ENCODE measurements at places on chromosomes 3 and 15.
A peak's percentile ranks its signal among the peaks of the same experiment; 100 is the strongest.

DNA sequence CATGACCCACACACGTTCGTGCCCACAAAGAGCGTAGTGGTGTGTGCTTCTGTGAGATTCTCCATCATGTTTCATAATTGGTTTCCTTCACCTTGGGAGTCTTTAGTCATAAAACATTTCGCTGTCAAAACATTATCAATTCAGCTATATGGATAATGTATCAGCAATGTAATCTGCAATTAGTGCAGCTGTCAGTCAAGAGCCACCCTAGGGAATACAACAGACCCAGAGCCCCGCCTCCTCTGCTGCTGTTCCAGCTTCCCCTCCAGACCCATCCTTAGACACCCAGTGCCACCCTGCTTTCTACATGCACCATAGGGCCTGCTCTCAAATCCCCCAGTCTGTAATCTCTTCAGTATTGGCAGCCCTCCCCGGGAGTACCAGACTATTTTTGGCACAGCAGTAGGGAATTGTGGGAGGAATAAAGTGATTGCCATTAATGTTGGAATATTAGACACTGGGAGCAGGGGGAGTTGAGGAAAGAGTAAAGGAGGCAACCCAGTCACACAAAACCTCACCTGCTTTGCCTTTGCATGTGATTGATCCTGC lies 31.5 kb upstream of the C3orf80 start:
- DNase-seq = no peak

DNA sequence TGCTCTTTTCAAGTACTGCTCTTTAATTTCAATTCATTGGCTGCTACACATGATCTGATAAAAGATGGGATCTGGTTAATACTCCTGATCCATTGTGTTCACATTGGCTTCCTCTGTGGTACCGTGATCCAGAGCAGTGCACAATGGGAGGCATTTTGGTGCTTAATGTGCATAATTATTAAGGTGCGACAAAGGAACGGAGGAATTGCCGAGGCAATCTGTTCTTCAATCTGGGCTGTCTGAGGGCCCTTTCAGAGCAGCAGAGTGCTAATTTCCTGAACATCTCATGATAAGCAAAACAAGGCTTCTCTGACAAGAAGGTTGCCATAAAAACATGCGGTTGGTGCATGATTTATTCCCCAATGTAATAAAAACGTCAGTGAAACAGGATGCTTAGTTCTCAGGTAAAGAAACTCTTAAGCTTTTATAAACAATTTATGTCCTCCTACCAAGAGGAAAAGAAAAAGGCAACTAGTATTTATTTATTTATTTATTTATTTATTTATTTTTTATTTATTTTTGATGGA lies 64.0 kb upstream of the EPHA3 start:
- no peak for DNase-seq

- peak; percentile 56 for DNase-seq
Measured at GRCh38 chr3:179037351-179037750, 34.3 kb downstream of the ZMAT3 start.

DNA sequence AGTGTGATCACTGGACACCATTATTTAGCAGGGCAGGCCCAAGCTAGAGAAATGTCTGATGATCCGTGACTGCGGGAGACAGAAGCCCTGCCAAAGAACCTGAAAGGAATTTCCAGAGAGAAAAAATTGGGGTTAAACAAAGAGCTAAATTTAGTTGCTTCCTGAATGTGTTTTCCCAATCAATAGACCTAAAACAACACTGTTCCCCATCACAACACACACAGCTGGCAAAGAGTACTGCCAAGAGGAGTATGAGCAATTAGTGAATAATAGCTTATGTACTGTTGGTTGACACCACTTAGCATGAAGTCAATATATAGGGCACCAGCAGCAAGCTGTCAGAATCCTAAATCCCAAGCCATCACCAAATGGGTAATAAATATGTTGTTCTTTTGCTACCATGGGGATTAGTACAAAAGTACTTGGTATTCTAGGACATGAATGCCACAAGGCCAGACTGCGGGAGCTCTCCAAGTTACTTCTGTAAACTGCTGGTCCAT lies 35.7 kb downstream of the CLK3 start:
- DNase-seq = no peak

DNA sequence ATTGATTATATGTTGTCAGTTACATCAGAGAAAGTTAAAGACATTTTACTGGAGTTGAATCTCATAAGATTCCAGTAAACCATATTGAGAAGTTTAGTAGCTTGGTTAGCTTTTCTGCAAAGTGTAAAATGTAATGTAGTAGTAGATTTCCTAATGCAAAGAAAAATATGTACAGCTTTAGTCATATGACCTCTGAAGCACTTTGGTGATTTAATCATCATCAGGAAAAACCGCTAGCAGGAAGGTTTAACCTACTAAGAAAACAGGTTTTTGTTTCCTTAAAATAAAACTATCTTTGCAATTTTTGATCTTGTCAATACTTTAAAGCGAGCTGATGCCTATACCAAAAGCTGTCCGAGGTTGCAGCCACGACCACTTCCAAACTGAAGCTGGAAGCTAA lies 364.6 kb upstream of the ZNF385D start:
- DNase-seq = no peak

DNA sequence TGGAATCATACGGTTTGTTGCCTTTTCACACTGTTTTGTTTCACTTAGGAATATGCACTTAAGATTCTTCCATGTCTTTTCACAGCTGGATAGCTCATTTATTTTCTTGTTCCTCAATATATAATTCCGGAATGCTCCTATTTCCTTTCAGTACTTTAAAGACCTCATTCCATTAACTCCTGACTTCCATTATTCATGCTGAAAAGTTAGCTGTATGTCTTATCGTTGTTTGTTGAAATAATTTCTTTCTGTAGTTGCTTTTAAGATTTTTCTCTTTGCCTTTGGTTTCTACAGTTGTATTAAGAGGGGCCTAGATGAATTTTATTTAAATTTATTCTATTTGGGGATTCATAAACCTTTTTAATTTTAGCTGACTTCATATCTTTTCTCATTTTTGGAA lies 122.2 kb downstream of the ANXA2 start:
- no peak for DNase-seq

GRCh38 chr3:39346785-39347585 lies 17.5 kb downstream of the CCR8 start:
- no peak for DNase-seq

DNA sequence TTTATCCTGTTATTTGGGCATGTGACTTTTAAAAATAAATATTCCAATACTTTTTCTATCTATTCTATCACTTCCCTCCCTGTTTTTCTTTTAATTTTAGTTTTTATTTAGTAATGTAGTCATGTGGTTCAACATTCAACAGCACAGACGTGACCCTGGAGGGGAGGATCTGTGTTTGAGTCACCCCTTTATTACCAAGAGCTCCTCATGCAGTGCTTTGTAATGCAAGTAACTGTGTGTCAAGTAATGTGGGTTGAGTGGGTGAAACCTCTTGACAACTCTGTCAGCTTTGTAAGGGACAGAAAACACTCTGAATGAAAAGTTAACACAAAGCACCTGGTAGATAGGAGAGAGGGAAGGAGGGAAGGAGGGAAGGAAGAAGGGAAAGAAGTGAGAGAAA lies 89.7 kb upstream of the FGF12 start:
- DNase-seq = no peak

- DNase-seq = no peak
Measured at GRCh38 chr15:40858706-40859105, 14.9 kb downstream of the SPINT1 start.

GRCh38 chr3:112734736-112735350 lies 93.9 kb upstream of the CCDC80 start:
- DNase-seq = peak; percentile 77

DNA sequence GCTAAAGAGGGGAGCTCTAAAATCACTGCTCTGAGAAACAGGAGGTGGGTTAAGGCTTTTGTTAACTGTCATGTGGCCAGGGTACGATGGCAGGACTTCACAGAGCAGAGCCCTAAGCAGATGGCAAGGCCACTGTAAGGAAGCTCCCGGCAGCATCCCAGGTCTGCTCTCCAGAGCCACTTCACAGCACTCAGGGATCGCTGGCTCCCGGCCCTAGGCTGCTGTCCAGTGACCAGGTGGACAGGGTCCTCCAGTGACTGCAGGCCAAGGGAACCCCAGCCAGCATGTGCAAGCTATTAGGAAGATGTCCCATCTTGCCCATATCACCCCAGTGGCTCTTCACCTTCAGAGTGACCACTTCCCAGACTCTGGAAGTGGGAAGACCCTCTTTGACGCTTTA lies 10.4 kb downstream of the TMEM41A start:
- no peak for DNase-seq

- DNase-seq = no peak
Measured at GRCh38 chr3:128929364-128929763, 49.9 kb downstream of the ACAD9 start.

GRCh38 chr15:62895139-62895866 lies 147.2 kb upstream of the TPM1 start:
- DNase-seq = no peak

DNA sequence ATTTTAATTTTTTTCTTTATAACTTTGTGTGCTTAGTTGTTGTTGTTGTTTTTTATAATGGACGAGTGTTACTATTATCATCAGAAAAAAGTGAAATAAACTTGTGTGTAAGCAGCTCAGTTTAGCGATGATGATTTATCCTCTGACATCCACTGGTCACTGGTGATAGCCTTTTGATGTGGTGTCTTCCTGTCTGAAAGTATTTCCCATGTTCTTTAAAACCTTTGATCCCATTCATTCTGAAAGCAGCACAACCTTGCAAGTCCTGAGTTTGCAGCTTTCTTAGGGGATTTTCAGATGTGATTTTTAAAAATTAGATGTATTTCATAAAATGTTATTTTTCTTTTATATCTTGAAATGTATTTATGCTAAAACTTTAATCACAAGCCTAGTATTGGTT lies 85.9 kb upstream of the ZPLD1 start:
- DNase-seq = no peak

- no peak for DNase-seq
Measured at GRCh38 chr3:123376451-123377242, 72.2 kb downstream of the ADCY5 start.

DNA sequence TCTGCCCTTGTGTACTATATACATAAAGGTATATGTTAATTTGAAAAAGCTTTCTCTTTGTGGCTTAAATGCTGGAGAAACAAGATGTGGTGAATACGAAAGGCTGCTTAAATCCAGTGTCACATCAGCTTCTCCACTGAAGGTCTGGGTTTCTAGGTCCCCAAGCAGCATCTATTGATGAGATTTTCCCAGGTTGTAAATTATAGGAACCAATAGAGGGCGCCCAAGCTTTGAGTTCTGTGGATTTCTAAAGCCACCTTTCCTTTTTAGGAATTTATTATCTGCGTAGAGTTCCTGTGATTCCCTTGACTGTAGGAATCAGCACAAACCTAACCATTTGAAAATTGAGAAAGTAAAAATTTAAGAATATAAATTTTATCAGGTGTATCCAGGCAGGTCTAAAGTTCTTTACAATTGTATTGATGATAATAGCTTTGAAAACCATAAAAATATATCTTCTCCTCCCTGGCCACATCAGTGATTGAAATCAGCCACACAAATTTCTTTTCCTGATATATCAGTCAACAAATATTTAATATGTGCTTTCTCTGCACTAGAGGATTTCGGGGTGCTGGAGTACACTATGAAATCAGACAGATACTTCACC lies 88.3 kb upstream of the ADAMTSL3 start:
- no peak for DNase-seq

DNA sequence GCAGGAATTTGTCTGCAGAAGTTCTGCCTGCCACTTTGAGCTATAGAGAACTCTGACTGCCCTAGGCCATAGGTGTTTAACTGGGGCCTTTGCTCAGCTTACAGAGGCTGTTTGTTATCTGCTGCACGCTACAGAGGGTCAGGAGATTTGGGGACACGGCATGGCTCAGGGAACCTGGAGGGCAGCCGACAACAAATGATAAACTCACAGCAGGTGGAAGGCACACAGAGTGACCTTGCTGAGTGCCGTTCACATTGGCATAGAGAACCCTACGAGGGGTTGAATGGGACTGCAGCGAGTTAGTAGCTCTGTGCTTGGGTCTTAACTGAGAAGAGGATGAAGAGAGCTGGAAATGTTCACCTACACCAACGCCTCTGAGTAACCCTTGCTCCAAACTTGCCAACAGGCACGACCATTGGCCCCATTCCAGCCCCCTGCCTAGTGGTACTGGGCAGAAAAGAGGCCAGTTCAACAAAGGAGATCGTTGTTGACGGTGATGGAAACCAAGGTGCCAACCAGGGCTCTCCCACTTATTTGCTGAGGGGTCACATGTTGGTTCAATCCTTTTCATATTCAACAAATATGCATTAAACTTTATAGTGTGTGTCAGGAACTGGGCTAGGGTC lies 301.1 kb downstream of the NTRK3 start:
- no peak for DNase-seq

GRCh38 chr3:115325539-115325938 lies 178.5 kb upstream of the ZBTB20 start:
- DNase-seq = no peak

GRCh38 chr3:50473768-50474167 lies 29.7 kb downstream of the CACNA2D2 start:
- DNase-seq = no peak

DNA sequence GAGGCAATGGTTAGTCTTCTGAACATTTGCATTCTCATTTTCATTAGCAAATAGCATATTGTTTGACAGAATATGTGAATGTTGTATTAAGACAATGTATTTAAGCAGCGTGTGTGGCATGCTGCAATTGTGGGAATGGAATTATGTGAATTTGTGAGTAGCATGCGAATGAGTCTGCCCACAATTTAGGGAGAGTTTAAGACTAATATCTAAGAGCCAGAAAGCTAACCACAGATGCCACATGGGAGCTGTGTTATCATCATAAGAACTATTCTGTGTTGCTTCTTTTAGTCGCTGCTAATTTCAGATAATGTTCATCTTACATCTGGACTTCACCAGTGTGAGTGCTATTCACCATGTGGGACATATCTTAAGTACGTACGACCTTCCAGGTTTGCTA lies 494.5 kb downstream of the RBMS3 start:
- no peak for DNase-seq

DNA sequence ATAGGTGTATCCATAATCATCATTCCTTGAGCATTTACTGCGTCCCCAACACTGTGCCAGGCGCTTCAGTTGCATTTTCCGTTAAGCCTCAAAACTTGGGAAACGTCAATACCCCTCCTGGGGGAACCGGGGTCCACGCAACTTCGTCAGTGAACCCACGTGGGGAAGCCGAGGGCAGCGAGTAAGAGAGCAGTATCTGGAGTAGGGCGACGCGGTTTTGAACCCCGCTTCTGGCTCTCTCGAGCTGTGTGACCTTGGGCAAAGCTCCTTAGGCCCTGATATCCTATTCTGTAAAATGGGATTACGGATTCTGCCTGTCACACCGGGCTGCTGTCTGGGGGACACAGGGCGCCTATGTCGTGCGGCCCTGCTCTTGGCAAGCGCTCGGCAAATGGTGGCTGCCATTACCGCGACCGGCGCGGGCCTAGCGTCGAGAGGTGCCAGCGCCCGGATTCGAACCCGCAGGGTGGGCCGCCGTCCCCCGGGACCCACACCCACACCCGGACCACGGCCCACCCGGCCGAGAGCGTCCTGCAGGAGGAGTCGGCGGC lies 590 bp downstream of the POLG start:
- DNase-seq = no peak

DNA sequence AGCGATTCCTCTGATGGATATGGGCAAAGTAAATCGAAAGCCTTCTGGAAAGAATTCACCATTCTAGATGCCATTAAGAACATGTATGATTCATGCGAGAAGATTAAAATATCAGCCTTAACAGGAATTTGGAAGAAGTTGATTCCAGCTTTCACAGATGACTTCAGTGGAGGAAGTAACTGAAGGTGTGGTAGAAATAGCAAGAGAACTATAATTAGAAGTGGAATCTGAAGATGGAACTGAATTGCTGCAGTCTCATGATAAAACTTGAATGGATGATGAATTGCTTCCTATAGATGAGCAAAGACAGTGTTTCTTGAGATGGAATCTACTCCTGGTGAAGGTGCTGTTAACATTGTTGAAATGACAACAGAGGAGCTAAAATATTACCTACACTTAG lies 30.1 kb upstream of the TBC1D23 start:
- no peak for DNase-seq

Measured in CD4-positive, alpha-beta T cell treated with Interleukin-4 for 1 hour (primary cell).